ENCODE measurements at places on chromosomes 11 and 22.

- no peak overlapping the region for H3K27ac ChIP-seq
- H3K36me3 ChIP-seq = peaks cover 5% of the 10 kb centered on the region
- H3K27me3 ChIP-seq = no peaks in the 10 kb centered on the region
- H3K4me3 ChIP-seq = no peak overlapping the region
Measured at GRCh38 chr22:40472051-40472450, 101.7 kb downstream of the SGSM3 start.

GRCh38 chr11:111966678-111967077 lies 29.5 kb downstream of the DIXDC1 start:
- no peaks in the 10 kb centered on the region for H3K27me3 ChIP-seq
- DNase-seq = no peak
- no peaks in the 10 kb centered on the region for H3K36me3 ChIP-seq
- no peak overlapping the region for H3K4me3 ChIP-seq

DNA sequence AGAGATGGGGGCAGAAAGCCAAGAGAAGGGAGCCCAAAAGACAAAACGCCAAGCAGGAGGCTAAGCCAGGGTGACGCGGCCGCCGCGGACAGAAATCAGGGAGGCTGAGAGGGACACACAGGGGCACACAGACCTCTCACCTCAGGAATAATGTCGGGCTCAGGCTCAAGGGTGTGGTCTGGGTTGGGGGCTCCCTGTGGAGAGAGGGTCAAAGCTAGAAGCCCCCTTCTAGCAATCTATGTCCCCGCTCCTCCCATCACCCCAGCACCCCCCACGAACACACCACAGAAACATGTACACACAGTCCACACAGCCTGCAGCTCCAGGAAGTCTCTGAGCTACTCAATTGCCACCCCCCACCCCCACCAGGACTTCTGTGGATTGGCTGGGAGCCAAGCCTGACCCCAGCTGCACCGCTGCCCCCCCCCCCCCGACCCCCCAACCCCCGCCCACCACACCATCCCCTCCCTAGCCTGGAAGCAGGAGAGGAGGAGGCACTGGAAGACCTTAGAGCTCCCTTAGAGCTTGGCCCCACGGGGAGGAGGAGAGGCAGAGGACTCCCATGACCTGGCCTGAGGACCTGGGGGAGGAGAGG lies 6.9 kb downstream of the BCL9L start:
- DNase-seq = no peak
- H3K36me3 ChIP-seq = peaks cover 5% of the 10 kb centered on the region
- H3K4me3 ChIP-seq = peak overlapping the region; percentile 96

GRCh38 chr22:46641811-46642266 lies 21.7 kb downstream of the GRAMD4 start:
- no peak for DNase-seq
- H3K27me3 ChIP-seq = no peaks in the 10 kb centered on the region
- peaks cover 3% of the 10 kb centered on the region for H3K36me3 ChIP-seq
- no peak overlapping the region for H3K27ac ChIP-seq

DNA sequence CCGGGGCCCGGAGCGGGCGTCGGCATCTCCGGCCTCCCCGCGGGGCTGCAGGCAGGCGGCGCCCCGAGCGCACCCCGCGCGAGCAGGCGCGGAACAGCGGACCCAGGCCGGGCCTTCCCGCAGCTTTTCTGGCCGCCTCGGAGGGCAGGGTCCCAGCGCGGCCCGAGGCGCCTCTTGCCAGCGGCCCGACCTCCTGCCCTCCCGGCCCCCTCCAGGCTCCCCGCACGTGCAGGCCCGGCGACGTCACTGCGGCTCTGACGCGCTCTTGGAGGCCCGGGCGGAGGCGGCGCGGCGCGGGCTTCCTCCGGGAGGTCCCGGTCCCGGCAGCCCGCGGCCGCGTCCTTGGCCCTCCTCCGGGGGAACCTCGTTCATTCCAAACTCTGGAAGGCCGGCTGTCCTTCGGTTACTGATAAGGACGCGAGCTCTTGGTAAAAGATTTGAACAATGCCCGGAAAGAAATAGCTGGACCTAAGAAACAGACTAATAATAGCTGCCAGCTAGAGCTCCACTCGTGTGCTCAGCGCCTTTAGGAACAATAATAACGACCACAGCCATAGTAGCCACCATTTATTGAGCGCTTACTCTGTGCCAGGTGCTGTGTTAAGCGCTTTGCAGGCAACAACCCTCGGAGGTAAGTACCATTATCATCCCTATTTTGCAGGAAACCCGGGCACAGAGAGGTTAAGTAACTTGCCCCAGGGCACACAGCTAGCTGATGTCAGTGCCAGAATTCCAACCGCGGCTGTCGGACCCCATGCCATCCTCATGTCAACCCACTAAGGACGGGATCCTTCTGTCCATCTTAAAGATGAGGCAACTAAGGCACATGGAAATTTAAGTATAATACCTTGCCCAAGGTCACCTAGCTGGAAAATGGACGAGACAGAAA lies 39.1 kb upstream of the CREB3L1 start:
- H3K27me3 ChIP-seq = peaks cover 32% of the 10 kb centered on the region
- H3K4me3 ChIP-seq = peak overlapping the region; percentile 79
- DNase-seq = peak; percentile 58
- H3K27ac ChIP-seq = no peak overlapping the region

- no peaks in the 10 kb centered on the region for H3K27me3 ChIP-seq
- H3K27ac ChIP-seq = no peak overlapping the region
- H3K4me1 ChIP-seq = peaks cover 1% of the 10 kb centered on the region
- DNase-seq = no peak
Measured at GRCh38 chr11:41988951-41989572, 529.6 kb upstream of the LRRC4C start.

Data from naive thymus-derived CD8-positive, alpha-beta T cell (primary cell).